ENCODE measurements at places on chromosomes 2 and 18.

DNA sequence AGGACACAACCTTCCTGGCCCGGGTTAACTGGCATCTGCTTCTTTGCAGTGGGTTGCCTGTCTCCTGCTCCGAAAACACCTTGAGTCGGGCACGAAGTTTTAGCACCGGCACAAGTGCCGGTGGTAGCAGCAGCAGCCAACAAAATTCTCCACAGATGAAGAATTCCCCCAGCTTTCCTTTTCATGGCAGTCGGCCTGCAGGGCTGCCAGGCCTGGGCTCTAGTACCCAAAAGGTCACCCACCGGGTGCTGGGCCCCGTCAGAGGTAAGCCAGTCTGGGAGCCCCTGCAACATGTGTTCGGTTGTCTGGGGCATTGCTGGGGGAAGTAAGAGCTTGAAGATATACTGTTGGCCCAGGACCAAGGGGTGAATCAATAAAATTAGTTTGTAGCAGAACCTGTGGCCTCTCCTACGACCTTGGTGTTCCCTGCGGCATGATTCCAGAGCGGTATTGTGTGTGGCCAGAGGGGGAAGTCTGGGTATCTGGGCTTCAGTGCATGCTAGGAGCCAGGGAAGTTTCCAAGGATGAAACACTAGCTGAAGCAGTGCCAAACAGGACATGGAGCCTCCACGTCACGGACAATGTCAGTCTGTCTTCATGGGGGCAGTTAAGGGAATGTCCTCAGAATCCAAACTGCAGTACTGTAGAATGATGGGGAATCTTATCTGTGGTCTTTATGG lies 7.8 kb downstream of the AGBL5 start:
- DNase-seq: no peak

GRCh38 chr2:197254776-197255530 lies 55.6 kb downstream of the ANKRD44 start:
- DNase-seq: no peak

DNA sequence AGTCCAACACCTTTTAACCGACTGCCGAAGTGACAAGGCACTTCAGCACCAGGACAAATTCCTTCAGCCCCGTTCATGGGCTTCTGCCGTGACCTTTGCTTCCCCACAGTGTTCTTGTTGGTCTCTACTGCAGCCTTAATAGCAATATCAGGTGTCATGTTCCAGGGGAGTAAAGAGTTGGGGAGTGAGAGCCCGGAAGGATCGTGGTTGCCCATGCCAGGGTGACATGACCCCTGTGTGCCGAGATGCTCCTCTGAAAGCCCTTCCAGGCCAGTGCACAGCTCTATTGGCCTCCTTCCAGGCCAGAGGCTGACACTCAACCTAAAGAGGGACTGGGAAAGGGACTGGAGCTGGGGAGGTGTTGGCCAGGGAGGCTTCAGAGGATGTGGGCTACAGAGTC lies 279.2 kb downstream of the CYRIA start:
- no peak for DNase-seq

DNA sequence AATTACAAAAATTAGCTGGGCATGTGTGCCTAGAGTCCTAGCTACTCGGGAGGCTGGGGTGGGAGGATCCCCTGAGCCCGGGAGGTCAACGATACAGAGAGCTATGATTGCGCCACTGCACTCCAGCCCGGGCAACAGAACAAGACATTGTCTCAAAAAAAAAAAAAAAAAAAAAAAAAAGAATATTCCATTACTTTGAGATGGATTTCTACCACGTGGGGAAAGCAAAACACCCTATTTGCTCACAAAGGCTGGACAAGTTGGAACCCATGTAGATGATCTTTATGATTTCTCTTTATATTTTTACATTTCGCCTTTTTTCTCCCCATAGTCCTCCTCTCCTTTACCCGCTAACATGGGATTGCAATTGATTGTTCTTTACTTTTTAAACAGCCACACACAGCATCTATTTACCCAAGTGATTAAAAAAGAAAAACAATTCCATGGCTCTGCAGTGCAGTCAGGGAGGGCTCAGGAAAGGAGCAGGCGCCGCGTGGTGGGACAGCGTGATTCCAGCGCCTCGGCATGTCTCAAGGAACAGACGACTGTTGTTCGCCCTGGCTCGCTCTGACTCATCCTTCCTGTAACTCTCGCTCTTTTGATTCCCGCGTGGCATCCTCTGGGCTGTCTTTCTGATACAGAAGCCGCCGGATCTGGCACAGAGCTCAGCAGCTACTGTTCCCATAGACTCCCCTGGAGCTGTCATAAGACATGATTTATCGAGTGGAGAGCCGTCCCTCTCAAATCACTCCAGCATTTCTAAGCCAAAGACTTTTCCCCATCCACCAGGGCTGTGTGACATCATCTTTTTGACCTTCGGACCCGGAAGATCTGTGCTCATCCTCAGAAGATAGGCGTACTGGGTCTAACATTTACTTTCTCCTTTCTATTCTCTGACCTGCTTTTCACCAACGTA lies 230.4 kb upstream of the AGAP1 start:
- DNase-seq: no peak

GRCh38 chr2:221562226-221562625 lies 9.9 kb downstream of the EPHA4 start:
- no peak for DNase-seq

GRCh38 chr18:46097801-46098615 lies at the start of gene ATP5F1A:
Gene ATP5F1A, minus strand, starts transcription at chr18:46098296. Its CDS starts 65 bp downstream, at chr18:46098231.
- DNase-seq: no peak

- DNase-seq: no peak
Measured at GRCh38 chr18:74803117-74803516, 205.4 kb downstream of the ZNF407 start.

GRCh38 chr2:73174941-73175662 lies 27.3 kb upstream of the NOTO start:
- no peak for DNase-seq

GRCh38 chr2:43026426-43027096 lies 199.8 kb downstream of the ZFP36L2 start:
- no peak for DNase-seq

GRCh38 chr2:77520641-77521547 lies 1.3 kb downstream of the LRRTM4 start:
- DNase-seq: no peak

DNA sequence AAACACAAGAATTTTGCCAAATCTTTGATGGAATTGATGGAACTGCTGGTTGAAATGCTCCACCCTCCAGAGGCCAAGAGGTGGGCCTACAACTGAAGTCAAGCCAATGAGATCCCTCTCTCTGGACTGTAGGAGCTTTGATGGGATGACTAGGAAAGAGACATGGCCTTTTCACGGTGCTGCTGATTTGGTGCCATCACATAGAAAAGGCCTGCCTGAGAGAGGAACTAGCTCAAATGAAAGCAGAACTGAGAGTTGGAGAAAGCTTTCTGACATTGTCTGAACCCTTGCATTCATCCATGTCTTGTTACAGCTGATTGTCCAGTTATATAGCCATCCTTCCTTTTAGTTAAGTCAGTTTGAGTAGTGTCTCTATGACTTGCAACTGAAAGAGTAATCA lies 283.8 kb upstream of the LYPD1 start:
- DNase-seq: no peak

DNA sequence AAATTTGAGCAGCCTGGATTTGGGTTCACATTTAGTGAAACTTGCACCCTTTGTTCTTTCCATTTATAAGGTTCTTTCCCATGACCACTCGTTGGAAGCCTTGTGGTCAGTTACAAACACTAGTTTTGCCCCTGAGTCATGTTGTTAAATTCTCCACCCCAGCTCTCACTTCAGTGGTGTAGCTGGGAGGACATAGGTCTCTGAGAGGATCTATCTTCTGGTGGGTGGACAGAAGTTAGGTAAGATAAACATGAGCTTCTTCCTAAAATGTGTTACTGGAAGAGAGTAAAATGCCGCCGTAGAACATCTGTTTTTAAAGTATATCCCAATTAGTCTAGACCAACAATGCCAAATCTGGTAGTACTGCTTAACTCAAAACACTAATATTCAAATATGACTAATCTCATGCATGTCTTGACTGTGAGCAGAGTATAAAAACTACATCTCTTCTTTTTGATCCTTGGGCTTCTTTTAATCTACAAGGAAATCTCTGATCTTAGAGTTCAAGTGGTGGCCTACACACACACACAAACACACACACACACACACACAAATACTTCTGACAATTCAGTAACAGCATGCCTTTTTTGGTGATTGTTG lies 162.6 kb upstream of the FN1 start:
- DNase-seq: no peak

DNA sequence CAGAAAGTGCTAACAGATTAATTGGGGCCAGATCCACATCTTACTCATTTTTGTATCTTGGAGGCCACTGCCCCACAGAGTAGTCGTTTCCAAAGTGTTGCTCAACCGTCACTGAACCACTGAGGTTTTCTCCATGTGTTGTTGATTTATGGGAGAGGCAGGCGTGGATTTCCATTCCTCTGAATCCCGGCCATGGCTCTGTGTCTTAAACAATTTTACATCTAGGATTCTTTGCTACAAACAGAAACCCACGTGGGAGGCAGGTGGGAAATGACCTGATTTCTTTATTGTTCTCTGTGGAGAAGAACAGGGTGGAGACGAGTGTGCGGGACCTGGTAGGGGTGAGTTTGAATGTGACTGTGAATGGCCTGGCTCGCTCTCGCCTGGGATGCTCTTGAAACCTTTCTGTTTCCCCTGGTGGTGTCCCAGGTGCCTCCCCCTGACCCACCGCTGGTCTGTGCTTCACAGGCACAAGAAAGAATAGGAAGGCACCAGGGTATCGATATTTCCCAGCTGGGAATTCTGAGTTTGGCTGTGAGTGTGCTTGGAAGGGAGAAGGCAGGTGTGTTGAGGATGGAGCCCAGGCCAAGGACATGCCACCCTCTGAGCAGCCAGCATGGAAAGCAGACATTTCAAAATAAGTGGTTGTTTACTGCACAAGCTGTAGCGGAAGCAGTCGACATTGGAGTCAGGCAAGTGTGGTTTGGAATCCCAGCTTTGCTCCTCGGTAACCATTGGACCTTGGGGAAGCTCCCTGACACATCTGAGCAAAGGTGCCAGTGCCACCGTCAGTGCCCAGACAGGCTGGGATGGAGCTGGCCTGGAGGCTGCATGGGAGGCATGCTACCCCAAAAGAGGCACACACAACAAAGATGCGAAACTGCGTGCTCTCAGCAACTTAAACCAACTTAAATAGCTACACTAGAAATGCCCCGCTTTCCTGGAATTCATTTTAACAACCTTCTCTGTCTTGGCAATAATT lies 50.0 kb downstream of the LPIN1 start:
- DNase-seq: no peak

DNA sequence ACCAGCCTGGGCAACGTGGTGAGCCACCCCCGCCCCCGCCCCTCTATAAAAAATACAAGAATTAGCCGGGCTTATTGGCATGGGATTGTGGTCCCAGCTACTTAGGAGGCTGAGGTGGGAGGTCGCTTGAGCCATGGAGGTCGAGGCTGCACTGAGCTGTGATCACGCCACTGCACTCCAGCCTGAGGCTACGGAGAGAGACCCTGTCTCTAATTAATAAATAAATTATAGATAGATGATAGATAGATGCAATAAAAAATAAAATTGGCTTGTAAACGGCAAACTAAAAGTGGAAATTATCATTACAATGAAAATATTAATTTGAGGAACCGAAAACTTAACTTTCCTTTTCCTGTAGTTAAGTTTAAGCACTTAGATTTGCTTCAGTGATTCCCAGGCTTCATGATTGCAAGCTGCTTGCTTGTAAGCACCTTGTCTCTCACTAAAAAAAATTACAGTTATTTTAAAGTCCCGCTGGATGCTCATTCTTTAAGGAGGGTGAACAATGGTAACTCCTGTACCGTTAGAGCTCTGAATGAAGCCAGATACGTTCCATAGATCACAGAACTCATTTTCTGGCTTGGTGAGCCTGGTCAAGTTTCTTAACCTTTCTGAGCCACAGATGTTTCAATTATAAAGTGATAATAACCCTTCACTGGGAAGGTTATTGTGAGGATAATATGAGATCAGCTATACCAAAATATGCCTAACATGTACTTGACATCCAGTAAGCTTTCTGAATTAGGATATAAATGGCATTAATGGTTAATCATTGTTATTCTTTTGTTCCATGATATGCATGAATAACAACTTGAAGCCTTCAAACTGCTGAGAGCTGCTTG lies 9.3 kb upstream of the NARS1 start:
- no peak for DNase-seq

GRCh38 chr2:235170016-235170415 lies 218.2 kb downstream of the SH3BP4 start:
- no peak for DNase-seq

DNA sequence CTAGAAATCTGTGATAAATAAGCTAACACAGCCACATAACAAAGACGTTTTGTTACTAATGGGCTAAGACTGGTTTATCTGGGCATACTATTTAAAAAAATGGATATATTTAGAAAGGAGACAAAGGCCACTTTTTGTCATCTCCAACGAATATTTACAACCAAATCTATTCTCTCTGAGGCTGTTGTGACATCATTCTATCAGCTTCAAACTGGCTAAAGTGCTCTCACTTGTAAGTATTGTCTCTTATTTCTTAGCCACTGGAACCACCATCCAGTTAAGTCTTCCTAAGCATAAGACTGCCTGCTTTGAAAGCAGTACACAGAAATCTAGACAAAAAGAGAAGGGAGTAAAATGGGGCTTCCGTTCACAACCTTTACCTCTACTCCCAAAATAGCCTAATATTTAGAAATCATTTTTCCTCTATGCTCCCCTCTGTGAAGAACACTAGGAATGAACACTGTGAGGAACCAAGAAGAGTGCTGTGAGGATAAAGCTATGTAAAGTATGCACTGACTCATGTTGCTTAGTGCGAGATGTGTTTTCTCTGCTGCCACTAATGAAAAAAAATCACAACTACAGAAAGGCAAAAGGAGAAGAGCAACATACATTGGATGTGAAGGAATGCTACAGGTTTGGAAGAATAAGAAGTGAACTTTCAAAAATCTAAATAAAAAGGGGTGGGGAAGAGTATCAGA lies 264.1 kb downstream of the EXOC6B start:
- DNase-seq: no peak

DNA sequence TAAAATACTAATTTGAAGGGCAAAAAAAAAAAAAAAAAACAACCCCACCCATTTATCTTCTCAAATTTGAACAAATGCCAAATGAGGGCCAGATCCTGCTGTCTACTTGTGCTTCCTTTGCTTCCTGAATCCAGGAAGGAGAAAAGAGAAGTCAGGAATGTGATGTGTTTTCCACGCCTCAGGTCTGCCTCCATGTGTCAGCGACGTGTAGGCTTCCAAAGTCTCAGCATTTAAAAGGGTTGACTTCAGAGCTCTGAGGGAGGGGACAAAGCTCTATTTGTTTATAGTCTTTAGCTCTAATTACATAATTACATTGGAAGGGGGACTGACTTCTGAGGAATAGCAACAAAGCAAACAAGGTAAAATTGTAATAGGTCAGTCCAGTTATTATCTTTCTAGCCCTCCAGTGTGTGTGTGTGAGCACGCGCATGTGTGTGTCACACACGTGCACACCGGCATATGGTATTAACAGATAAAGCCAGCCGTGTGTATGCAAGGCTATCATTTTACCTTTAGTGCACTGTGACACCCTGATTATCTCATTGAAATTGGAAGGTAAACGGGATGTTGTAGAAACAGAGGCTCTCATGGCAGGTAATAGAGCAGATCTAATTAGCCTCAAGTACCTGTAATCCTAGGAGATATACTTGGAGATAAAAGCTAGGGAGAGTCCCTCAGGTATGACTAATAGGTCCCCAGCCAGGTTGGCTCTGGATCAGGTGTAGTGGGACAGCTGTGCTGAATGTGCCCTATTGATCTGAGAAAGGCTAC lies 911.4 kb upstream of the ZEB2 start:
- DNase-seq: no peak

Data from SIG-M5 (cell line).